ENCODE measurements at places on chromosomes 4 and X.

GRCh38 chr4:46817806-46818205 lies 91.2 kb downstream of the COX7B2 start:
- no peak for DNase-seq
- H3K27ac ChIP-seq = no peak overlapping the region
- H3K27me3 ChIP-seq = no peaks in the 10 kb centered on the region

- DNase-seq = no peak
- H3K36me3 ChIP-seq = no peaks in the 10 kb centered on the region
- H3K4me3 ChIP-seq = peak overlapping the region; percentile 72
- peaks cover 13% of the 10 kb centered on the region for H3K4me1 ChIP-seq
- peak overlapping the region; percentile 72 for H3K27ac ChIP-seq
- H3K27me3 ChIP-seq = peaks cover 2% of the 10 kb centered on the region
Measured at GRCh38 chr4:139266208-139266582, 13.8 kb downstream of the MGARP start.

GRCh38 chr4:41839916-41840854 lies 91.7 kb upstream of the PHOX2B start:
- no peak overlapping the region for H3K27ac ChIP-seq
- peaks cover 10% of the 10 kb centered on the region for H3K27me3 ChIP-seq
- H3K4me1 ChIP-seq = no peaks in the 10 kb centered on the region

DNA sequence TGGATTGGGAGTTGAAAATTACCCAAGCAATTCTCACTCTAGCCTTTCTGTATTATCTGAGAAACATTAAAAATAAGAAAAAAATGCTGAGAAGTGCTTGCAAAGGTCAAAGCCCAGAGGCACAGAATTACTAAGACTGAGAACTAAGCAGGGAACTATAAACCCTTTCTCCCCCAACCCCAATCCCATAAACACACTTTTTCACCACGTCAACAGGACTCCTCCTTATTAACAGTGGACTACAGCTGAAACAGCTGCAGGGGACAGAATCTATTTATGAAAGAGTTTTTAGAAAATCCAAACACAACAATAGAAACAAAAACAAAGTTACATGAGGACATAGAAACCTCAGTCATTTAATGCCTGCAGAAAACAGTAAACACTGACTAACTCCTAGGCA lies 984.1 kb downstream of the TRAM1L1 start:
- H3K4me3 ChIP-seq = no peak overlapping the region
- DNase-seq = no peak
- no peaks in the 10 kb centered on the region for H3K4me1 ChIP-seq

GRCh38 chr4:40183615-40184411 lies 13.0 kb upstream of the RHOH start:
- H3K27ac ChIP-seq = peak overlapping the region; percentile 92
- no peaks in the 10 kb centered on the region for H3K36me3 ChIP-seq
- peaks cover 78% of the 10 kb centered on the region for H3K4me1 ChIP-seq

DNA sequence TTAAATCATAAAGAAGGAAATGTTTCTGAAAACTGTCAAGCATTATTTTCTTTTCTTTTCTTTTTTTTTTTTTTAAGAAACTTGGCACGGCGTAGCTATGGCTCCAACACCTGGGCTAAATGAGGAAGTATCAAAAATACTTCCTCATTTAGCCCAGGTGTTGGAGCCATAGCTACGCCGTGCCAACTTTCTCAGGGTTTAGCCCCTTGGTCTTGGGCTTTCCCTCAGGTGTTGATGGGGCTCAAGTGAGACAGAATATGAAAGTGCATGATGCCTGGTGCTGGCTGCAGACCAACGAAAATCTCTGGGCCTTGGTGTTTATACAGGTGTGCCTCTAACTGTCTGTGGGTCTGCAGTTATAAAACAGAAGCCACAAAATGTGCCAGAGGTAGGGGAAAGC lies 132.7 kb downstream of the ARHGAP24 start:
- DNase-seq = no peak
- H3K27me3 ChIP-seq = no peaks in the 10 kb centered on the region
- peaks cover 50% of the 10 kb centered on the region for H3K4me1 ChIP-seq
- peak overlapping the region; percentile 92 for H3K27ac ChIP-seq
- H3K36me3 ChIP-seq = peaks cover 10% of the 10 kb centered on the region

- no peaks in the 10 kb centered on the region for H3K4me1 ChIP-seq
- no peak overlapping the region for H3K27ac ChIP-seq
- no peak overlapping the region for H3K4me3 ChIP-seq
- no peaks in the 10 kb centered on the region for H3K27me3 ChIP-seq
- no peak for DNase-seq
Measured at GRCh38 chr4:99329876-99330275, 8.7 kb upstream of the ADH1B start.

DNA sequence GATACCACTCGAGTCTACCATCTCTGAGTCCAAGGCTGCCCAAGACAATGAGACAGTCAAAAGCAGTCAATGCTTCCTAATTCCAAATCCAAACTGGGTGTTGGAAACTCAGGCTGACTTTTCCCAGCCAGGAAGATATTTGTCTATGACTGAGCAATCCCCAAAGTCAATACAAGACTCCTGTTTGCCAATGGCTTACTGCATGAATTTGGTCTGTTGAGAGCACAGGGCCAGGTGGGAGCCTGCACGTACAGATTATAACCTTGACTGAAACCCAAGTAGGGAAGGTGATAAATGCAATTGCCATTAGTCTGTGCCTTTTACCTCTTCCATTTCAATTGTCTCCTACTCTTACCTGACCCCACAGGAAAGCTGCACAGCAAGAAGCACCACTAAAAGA lies 72.6 kb upstream of the PPARGC1A start:
- H3K27ac ChIP-seq = no peak overlapping the region
- no peaks in the 10 kb centered on the region for H3K36me3 ChIP-seq

GRCh38 chr4:475962-476361 lies 23.0 kb downstream of the ZNF721 start:
- no peak for DNase-seq
- H3K27ac ChIP-seq = no peak overlapping the region
- H3K27me3 ChIP-seq = no peaks in the 10 kb centered on the region
